A375 (cell line): ENCODE measurements at places on chromosomes 3 and 15. TPM values are rescaled to one million over a fixed set of nuclear protein-coding genes. Genes with fewer than 3 reads are reported as not detected.

The TJP1 gene
- total RNA-seq, result 35.1 and 36.4 TPM in 2 replicates

The CACNA2D2 gene
- total RNA-seq, result not detected in 2 replicates

The ATP13A5 gene
- not detected in 2 replicates for total RNA-seq

The DCLK3 gene
- not detected in 2 replicates for total RNA-seq

The CTXN2 gene
- total RNA-seq, result not detected in 2 replicates

The CX3CR1 gene
- total RNA-seq, result not detected in 2 replicates

The CHRD gene
- 0.11 TPM in 1 of 2 replicates, not detected in the other for total RNA-seq

The CAMP gene
- total RNA-seq, result 2.4 and 6.6 TPM in 2 replicates

The DUOXA1 gene
- not detected in 2 replicates for total RNA-seq

The TRIP4 gene
- total RNA-seq, result 6.9 and 7.5 TPM in 2 replicates

The SLC2A2 gene
- total RNA-seq, result not detected in 2 replicates

The LEKR1 gene
- 0.80 and 1.2 TPM in 2 replicates for total RNA-seq

The GABPB1 gene
- 44.9 and 46.4 TPM in 2 replicates for total RNA-seq

The CHRNA5 gene
- 2.8 and 8.1 TPM in 2 replicates for total RNA-seq

The LNP1 gene
- total RNA-seq, result 2.9 and 3.8 TPM in 2 replicates
